ENCODE measurements at places on chromosomes 3 and 15. TPM values are rescaled to one million over a fixed set of nuclear protein-coding genes. Genes with fewer than 3 reads are reported as not detected.

EFHB gene
- total RNA-seq: 0.41 TPM

CNTN6 gene
- not detected for total RNA-seq

DNA sequence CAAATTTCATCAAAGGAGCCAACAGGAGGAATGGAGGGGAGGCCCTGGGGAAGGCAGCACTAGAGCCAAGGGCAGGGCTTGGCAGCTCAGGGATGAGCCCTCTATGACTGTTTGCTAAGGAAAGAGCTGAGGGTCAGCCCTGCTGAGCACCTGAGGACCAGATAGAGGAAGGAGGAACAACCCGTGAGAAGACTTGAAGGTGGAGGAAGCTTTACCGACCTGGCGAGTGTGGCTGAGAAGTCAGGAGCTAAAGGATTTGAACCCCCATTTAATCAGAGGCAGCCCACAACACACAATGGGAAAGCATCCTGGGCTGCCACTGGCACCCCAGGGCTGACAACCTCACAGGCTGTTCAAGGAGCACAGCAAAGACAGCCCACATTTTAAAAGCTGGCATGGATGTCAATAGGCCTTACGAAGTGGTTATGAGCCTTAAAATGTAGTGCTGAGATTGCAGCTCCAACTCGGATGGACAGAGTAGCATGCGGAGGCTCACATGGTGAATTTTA lies 20.7 kb upstream of the LRRC2 start:
- no peak for DNase-seq

GRCh38 chr3:40753951-40754350 lies 229.2 kb downstream of the ZNF621 start:
- no peak for DNase-seq

GRCh38 chr3:167113035-167113830 lies 266.9 kb downstream of the ZBBX start:
- DNase-seq: no peak

GRCh38 chr15:80750575-80750974 lies 28.6 kb upstream of the CEMIP start:
- no peak for DNase-seq

- DNase-seq: no peak
These were observed 17.6 kb downstream of the CCNL1 start for GRCh38 chr3:157142315-157142714.

- no peak for DNase-seq
These were observed 1.0 kb downstream of the USP8 start for GRCh38 chr15:50425219-50425618.

GRCh38 chr3:179840985-179841384 lies 188.1 kb downstream of the USP13 start:
- DNase-seq: no peak
